Sciatic nerve (tissue), 2 donors: ENCODE measurements at places on chromosomes 11 and 22.

GRCh38 chr22:38859581-38860282 is 12.3 kb downstream of the CBX6 start:
- DNase-seq = no peak

- DNase-seq = no peak
These were observed 6.7 kb downstream of the HSD17B12 start for GRCh38 chr11:43687120-43687791.

- DNase-seq = no peak
These were observed 1.9 kb downstream of the GRAMD4 start for GRCh38 chr22:46622081-46622521.

DNA sequence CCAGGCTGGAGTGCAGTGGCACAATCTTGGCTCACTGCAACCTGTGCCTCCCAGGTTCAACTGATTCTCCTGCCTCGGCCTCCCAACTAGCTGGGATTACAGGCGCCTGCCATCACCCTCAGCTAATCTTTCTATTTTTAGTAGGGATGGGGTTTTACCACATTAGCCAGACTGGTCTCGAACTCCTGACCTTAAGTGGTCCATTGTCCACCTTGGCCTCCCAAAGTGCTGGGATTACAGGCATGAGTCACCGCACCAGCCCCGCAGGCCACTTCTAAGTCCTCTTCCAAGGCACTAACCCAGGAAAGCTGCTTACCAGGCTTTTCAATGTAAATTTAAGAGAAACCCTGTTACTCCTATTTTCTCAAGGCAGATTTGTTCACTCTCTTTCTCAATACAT is 50.4 kb downstream of the DENND5A start:
- no peak for DNase-seq

GRCh38 chr11:61306221-61306620 is 11.1 kb upstream of the VWCE start:
- DNase-seq = no peak

GRCh38 chr11:132154781-132155180 is 784.4 kb downstream of the NTM start:
- no peak for DNase-seq

DNA sequence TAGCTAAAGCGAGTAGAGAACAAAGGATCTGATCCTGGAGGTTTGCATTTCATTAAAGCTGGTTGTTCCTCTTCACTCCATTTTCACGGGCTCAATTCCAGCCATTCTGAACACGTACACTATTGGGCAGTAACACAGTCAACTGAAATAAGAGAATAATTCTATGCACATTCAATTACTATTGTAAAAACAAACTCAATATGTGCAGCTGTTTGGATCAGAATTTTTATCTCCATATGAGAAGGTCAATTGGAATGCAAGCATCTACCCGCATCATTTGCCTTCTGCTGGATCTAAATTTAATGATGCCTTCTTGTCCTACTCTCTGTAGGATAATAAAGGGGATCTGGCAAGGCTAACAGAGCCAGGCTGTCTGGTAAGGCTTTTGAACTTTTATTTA is 562.8 kb upstream of the CCDC179 start:
- no peak for DNase-seq

DNA sequence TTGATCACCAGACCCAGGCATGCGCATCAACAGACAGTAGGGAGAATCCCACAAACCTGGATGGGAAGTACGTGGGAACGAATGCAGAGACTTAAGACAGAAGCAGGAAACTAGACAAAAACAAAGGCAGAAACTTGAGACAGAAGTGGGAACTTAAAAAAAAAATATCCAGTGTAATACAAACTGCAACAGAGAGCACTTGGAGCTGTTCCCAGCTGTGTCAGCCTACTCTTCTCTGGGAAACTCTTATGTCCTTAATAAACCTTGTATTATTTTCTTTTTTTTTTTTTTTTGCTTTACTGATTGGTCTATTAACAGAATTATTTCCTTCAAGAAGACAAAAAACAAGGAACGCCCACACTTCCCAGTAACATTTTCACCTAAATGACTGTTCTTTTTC is 1818.1 kb upstream of the RAG2 start:
- DNase-seq = no peak
